Activated B cell treated with CpG ODN at 0.5 μM for 24 hours (primary cell): ENCODE measurements at places on chromosomes 3 and 15. TPM values are rescaled to one million over a fixed set of nuclear protein-coding genes. Genes with fewer than 3 reads are reported as not detected.

The C2CD4A gene
- not detected in 2 replicates for total RNA-seq

The IMPG2 gene
- total RNA-seq, result 0.20 and 0.29 TPM in 2 replicates

The MUC20 gene
- 4.1 and 4.6 TPM in 2 replicates for total RNA-seq

The GOLGA8T gene
- not detected in 2 replicates for total RNA-seq

The PLXND1 gene
- 3.1 and 3.7 TPM in 2 replicates for total RNA-seq

The TIMP4 gene
- total RNA-seq, result not detected in 2 replicates

The PP2D1 gene
- total RNA-seq, result not detected in 2 replicates

The AGBL1 gene
- not detected in 2 replicates for total RNA-seq

The MST1R gene
- 0.81 and 1.6 TPM in 2 replicates for total RNA-seq

The SENP2 gene
- total RNA-seq, result 42.2 and 47.1 TPM in 2 replicates

The CDCP1 gene
- total RNA-seq, result not detected in 2 replicates

The ZNF80 gene
- 0.53 and 0.66 TPM in 2 replicates for total RNA-seq

The SCAMP5 gene
- total RNA-seq, result 0.44 and 0.62 TPM in 2 replicates

The CLDN16 gene
- total RNA-seq, result not detected in 2 replicates
